Fibroblast of lung (primary cell): ENCODE measurements at places on chromosomes 16 and 17. TPM values are rescaled to one million over a fixed set of nuclear protein-coding genes. Genes with fewer than 3 reads are reported as not detected.

- peak; percentile 20 for DNase-seq
Observed at GRCh38 chr17:55152236-55152635, 112.5 kb upstream of the HLF start.

DNA sequence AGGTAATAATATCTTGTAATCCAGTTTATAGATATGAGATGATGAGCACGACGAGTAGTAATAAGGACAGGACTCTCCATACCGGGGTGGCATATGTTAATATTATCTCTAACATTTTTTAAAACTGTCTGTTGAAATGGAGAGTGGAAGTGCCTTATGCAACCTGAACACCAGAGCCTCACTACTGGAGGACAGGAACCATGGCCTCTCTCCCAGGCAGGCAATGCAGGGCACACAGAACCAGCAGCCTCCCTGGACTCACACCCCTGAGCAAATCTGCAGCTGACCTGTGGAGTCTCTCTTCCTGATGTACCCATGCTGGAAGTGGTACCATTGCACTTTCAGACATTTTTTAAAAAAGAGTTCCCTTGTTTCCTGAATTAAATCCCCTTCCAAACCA is 55.2 kb upstream of the ERN1 start:
- no peak for DNase-seq

The AGRP gene
- total RNA-seq, result not detected in 2 replicates

DNA sequence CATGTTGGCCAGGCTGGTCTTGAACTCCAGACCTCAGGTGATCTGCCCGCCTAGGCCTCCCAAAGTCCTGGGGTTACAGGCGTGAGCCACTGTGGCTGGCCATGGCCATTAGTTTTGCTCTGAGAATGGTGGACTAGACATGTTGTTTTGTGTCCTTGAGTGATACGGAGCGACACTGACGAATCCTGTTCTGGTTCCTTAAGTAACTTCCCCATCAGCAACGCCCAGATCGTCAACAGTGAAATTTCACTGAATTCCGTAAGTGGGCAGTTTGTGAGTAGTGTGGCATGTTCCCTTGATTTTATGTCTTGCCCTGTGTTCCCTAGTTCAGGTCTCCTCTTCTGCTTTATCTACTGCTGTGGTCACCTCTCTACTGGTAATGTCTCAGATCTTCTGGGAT is 67.4 kb downstream of the SNX29 start:
- no peak for DNase-seq

DNA sequence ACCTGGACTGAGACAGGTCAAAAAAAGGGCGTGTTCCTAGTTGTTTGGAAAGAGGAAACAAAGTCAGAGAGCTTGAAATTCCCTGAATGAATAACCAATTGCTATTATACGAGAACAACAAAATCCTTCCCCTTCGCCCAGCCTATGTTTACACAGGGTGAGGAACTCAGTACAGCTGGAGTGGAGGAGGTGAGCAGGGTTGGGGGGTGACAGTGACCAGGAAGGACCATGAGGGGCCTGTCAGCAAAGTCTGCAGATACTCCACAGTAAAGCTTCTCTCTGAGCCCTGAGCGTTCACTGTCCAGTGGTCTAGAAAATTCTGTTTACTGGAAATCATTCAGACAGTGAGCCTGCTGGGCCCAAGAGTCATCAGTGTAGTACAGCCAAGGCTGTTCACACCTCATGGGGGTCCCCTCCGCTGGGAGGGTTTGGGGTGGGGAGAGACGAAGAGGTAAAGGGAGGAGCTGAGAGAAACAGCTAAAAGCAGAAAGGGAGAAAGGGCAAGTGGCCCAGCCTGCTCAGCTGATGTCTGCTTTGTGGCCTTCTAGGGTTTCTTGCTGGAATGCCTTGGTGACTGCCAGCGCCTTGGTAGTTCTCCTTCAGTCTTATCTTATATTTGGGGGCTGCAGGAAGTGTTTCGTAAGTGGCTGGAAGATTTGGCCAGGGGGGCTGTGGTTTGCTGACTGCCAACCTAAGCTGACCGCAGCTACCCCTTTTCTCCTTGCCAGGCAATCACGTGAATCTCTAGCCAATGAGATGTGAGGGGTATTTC is 5.7 kb downstream of the DUSP3 start:
- DNase-seq, result no peak

DNA sequence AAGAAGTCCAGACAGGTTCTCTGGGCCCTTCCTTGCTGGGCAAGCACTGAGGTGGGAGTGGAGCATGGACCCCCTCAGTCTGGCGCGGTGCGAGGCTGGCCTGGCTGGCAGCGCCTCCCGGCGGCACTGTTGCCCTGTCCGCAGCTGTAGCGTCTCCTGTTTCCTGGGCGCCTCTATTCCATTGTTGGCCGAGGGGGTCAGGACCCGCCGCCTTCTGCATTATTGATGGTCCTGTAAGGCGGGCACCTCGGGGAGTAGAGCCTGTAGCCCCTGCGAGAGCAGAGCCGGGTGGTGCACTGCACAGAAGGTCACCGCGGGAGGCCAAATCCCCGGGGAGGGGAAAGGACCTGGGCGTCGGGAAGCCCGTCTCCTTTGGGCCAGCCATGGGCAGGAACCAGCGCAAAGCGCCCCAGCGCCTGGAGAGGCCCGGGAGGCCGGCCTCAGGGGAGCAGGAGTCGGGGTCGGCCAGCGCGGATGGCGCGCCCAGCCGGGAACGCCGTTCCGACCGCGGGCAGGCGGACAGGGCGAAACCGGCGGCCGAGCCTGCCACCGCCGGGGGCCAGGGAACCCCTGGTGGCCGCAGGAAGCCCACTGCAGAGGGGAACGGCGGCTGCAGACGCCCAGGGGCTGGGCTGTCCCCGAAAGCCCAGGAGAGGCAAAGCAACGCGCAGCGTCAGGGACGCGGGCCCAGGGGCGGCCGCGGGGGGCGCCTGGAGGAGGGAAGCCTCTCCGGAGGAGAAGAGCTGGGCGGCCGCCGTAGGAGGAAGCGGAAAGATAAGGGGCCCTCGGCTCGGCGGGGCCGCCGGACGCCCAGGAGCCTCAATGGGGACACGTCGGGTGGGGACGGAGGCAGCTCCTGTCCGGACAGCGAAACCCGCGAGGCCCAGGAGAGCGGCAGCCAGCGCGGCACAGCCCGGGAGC is at the start of gene MYO15B:
Gene MYO15B (plus strand): TSS at position 126 of the 921 bp plus-strand sequence. CDS start 258 bp downstream, at position 384.
- no peak for DNase-seq

DNA sequence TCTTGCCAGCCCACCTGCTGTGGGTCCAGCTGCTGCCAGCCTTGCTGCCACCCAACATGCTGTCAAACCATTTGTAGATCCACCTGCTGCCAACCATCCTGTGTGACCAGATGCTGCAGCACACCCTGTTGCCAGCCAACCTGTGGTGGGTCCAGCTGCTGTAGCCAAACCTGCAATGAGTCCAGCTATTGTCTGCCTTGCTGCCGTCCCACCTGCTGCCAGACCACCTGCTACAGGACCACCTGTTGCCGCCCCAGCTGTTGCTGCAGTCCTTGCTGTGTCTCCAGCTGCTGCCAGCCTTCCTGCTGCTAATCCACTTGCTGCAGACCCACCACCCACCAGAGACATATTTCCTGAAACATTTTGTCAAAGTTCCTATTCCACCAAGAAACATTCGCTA is 641 bp downstream of the KRTAP9-1 start:
- no peak for DNase-seq

DNA sequence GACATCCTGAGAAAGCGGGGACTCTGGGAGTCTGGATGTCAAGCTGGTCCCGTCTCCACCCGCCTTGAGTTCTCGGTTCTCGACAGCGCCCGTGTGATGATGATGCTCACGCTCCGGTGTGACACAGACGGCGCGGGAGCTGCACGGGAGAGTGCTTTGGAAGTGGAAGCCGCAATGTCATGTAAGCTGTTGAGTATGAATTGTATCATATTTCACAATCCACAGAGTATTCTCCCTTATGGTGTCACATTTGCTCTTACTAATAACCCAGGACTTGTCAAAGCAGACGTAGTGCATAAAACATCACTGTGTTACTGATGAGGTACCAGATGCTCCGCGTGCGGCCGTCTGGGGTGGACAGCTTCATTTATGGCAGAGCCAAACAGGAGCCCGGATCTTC is 217.5 kb upstream of the CHMP6 start:
- peak; percentile 54 for DNase-seq

GRCh38 chr17:74491626-74492025 is 25.2 kb downstream of the CD300A start:
- DNase-seq, result no peak
